Muscle of leg (tissue), 16 donors: ENCODE measurements at places on chromosomes 6 and 20. TPM values are rescaled to one million over a fixed set of nuclear protein-coding genes. Genes with fewer than 3 reads are reported as not detected.

SAMD5 gene
- polyA plus RNA-seq = 5.8 TPM

DNA sequence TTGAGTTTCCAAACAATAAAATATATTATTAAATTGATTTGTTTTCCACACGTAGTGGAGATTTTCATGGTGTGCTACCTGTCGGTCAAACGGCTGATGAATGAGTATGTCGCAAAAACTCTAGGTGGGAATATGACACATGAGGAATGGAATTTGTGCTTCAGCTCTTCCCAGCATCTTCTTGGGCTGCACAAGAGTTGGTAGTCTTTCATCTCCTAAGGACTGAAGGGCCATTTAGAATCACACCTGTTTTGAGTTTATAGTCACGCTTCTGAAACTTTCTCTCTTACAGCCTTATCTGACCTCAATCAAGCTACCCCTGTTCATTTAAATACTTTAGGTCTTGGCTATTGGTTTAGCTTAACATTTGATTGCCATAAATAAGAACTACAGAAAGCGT, 157.7 kb upstream of the AKAP12 start:
- no peak for DNase-seq

DNA sequence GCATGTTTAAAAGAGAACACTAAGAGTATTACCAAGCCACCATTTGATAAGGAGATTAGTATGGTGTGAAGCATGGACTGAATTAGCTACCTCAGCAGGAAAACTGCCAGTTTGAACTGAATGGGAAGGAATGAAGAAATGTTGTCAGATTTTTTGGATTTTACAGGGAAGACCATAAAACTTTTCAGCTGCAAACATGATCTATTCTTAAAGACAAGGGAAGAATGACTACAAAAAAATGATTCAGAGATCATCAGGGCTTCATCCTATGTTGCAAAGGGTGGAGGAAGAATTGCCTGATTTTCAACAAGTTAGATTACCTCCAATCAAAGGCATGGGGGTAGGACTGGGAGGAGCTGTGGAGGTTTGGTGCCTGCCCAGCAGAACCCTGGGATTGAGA, 49.3 kb upstream of the MTRF1L start:
- no peak for DNase-seq

ELOVL4 gene
- polyA plus RNA-seq = 1.9 TPM

GRCh38 chr6:30077218-30077617, 1.6 kb upstream of the RNF39 start:
- DNase-seq = no peak

DNA sequence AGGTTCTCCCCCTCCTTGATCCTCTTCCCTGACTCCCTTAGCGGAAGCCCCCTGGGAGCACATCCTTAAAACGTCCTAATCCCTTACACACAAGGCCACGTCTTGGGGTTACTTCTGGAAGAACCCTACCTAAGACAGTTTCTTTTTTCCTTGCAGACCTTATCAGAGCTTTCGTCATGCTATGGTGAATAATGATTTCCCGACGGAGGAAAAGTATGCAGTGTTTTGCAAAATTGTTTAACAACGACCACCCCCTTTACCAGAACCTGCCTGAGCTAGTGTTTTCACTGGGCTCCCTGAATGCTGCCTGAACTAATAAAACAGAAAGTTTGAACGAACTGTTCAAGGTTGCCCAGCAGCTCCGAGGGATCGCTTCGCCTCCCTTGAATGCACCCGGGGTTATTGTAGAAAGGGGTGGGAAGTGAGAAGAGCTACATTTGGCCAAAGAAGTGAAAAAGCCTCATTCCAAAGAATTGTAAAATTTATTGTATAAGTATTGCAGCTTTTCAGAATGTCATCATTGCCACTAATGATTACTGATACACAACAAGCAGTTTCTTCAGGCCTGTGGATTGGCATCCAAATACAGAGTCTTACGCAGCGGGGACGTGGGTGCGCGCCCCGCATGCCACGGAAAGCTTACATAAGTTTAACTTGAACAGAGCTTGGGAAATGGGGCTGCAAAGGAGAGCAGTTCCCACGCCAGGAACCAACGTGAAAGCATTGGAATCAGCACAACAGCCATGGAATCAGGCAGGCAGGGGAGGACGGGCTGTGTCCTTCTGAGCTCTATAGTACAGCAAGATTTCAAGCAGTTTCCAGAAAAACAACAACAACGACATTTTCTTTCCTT, 27.9 kb upstream of the ZBP1 start:
- no peak for DNase-seq

GRCh38 chr20:61251529-61252393, at the start of gene CDH4:
CDH4 (plus strand) TSS chr20:61252261.
- peak; percentile 25 for DNase-seq

C20orf204 gene
- polyA plus RNA-seq = 1.0 TPM

DNA sequence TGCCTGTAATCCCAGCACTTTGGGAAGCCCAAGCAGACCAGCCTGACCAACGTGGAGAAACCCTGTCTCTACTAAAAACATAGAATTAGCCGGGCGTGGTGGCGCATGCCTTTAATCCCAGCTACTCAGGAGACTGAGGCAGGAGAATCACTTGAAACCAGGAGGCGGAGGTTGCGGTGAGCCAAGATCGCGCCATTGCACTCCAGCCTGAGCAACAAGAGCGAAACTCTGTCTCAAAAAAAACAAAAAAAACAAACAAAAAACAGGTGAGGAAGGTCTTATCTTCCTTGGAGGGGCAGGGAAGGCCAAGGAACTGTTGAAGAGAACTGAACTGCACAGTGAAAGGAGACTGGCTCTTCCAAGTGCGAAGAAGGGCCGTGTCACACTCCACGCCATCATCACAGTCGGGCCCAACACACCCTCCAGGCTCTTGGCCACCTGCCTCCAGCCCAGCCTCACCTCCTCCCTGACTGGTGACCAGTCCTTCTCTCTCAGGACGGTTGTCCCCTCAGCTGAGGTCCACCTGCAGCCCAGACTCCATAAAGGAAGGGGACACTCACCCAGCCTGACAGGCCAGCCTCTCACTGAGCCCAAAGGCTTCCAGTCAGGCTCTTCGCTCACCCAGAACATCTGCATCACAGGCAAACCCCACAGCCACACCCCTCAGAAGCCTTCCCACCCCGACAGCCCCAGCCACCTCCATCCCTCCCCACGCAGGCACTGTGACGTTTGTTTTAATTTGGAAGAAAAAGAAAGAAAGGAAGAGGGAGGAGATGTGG, 4.1 kb downstream of the ZC3H12D start:
- no peak for DNase-seq
